Activated T-helper 1 cell treated with anti-CD3 and anti-CD28 coated beads, Interleukin-12 subunit alpha, Interleukin-12 subunit beta, Interleukin-2, Interleukin-4 antibody, amounts not matched to agents 30 ng/mL and 10 ng/mL and 1 ng/mL, durations not matched to agents 14 hours and 24 hours and 36 hours (primary cell): ENCODE measurements at places on chromosomes 12 and 14. TPM values are rescaled to one million over a fixed set of nuclear protein-coding genes. Genes with fewer than 3 reads are reported as not detected.

DNA sequence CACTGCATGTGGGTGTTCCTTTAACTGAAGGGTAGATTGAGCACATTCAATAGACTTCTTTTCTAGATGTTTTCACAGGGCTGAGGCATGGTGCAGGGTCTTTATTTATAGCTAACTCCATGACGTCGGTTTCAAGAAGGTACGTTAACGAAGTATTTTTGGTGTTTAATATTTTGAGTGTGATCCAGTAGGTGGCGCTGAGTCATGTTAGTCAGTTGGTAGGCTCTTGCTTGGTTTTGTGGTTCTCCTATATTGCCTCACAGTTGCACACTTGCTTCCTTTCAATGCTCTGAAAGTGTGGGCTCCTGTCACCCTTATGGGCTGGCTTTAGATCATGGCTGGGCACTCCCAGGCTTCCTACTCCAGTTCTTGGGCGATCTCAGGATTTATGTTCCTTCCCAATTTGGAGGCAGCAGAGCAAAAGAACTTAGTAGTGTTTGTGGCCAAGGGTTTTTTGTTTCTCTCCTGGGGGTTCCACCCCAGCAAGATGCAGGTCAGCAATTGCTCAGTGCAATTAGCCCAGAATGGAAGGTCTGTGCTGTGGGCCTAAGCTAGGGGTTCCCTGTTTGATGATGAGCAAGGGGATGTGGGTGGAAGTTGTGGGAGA is 471.6 kb upstream of the FOXG1 start:
- H3K36me3 ChIP-seq = no peaks in the 10 kb centered on the region
- H3K27me3 ChIP-seq = no peaks in the 10 kb centered on the region
- H3K27ac ChIP-seq = no peak overlapping the region
- no peaks in the 10 kb centered on the region for H3K4me1 ChIP-seq
- H3K4me3 ChIP-seq = no peak overlapping the region

STX2 gene
- 15.9 and 17.9 TPM in 2 replicates for total RNA-seq

- H3K4me3 ChIP-seq = no peak overlapping the region
- peak; percentile 28 for DNase-seq
- H3K27me3 ChIP-seq = peaks cover 48% of the 10 kb centered on the region
- peaks cover 1% of the 10 kb centered on the region for H3K36me3 ChIP-seq
These were observed 28.4 kb upstream of the MON2 start for GRCh38 chr12:62438098-62438692.

SRRM4 gene
- total RNA-seq = not detected in 2 replicates

GRCh38 chr12:77594366-77594765 is 236.3 kb upstream of the NAV3 start:
- no peak overlapping the region for H3K4me3 ChIP-seq
- no peaks in the 10 kb centered on the region for H3K4me1 ChIP-seq
